Urothelium cell line (cell line): ENCODE measurements at places on chromosomes 7 and 10.

DNA sequence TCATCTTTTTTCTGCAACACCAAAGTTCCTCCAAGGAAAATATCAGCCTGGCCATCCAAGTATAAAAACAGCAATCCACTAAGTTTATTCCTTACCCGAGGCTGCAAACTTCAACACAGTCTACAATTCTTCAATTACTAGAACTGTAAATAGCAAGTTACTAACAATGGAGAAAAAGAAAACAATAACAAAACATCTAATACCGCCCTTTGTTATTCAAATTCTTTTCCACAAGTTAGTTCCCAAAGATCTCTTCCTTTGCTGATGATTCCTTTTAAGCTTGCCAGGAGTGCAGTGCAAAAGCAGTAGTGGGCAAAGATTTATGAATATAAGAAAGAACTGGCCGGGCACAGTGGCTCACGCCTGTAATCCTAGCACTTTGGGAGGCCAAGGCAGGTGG is 86.2 kb downstream of the CUL2 start:
- DNase-seq, result no peak

DNA sequence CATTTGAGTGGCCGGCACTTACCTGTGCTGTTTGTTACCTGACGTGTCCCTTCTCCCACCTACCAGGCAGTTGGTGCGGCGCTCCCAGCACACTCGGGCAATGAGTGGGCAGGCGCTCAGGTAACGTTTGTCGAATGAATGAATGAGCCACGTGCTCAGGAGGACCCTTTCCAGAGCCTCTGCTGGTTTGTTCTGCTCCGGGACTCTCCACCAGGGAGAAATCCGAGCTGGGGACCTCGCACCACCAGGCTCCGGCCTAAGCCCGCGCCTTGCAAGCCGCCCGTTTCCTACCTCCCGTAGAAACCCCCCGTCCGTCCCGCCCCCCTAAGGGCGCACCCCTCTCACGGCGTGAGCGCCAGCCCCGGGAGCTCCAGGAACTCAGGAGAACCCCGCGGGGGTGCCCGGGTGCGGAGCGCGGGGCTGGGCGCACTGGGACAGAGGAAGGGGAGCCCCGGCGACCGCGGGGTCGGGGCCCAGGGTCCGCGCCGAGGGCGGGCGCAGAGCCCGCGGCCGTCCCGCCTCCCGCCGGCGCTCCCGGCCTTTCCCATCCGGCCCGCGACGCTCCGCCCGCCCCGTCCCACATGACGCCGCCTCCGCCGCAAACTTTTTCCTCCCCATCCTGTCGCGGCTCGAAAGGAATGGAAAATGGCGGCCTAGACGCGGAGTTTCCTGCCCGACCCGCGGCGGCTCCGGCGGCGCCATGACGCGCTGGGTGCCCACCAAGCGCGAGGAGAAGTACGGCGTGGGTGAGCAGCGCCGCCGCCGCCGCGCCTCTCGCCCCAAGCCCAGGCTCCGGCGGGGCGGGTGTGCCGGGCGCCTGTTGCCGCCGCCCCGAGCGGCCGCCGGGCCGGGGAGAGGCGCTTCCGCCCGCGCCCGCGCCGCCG is at the start of gene DOCK1:
TSS of gene DOCK1 (plus strand) at position 611 of the 884 bp plus-strand sequence. CDS start at position 701, 90 bp downstream.
- peak; percentile 86 for DNase-seq

DNA sequence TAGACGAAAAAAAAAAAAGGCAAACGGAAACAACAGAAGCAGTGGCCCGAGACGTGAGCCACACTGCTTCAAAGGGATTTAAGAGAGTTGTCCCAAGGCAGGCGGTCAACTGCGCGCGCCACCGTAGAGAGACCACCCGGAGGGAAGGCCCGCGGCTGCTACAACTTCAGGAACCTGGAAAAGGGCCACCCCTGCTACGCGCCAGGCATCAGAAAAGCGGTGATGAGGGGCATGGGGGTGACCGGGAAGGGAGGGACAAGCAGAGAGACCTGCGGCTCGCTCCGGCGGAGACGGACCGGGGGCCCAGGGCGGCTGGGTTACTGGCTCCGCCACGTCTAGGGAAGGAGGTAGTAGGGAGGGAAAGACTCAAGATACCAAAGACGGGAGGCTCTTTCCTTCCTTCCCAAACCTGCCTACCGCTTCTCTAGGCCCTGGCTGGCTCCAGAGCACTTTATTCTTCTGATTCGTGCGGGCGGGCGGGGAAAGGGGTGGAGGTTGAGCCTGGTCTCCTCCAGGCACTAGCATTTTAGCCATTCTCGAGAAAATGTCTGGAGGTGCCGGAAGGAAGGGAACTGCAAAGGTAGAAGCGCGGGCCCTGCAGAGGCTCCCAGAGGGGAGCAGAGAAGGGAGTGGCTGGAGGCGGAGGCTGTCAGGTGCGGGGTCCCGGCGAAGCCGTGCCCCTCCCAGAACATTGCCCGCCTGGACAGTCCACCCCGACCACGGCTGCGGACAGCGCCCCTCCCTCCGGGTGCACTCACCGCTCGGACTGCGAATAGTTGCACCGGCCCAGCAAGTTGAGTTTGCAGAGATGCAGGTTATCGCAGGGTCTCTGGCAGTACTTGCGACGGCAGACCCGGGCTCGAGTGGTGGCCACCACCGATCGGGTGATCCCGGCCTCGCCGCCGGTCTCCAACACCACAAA is 993 bp downstream of the ZC3HAV1 start:
- DNase-seq, result peak; percentile 21

- no peak for DNase-seq
These were observed 83.6 kb downstream of the LARP4B start for GRCh38 chr10:847868-848267.

- no peak for DNase-seq
These were observed 165.2 kb downstream of the FANK1 start for GRCh38 chr10:126061526-126061925.

DNA sequence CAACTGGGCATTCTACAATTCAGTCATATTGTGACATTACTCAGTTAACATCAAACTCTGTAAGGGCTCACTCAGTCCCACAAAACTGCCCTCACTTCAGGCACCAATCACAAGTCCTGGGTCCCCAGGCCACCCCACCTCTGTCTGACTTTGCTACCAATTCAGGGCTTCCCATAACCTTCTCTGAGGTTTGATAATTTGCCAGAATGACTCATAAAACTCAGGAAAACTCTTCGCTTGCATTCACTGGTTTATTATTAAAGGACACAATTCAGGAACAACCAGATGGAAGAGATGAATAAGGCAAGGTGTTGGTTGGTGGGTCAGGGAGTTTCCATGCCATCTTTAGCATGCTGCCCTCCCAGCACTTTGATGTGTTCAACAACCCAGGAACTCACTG is 41.3 kb downstream of the AVL9 start:
- peak; percentile 68 for DNase-seq

GRCh38 chr10:133259602-133259989 is 17.1 kb downstream of the ADAM8 start:
- no peak for DNase-seq

- no peak for DNase-seq
These were observed 743 bp downstream of the OR2A5 start for GRCh38 chr7:144049491-144049890.
